Ascending aorta (tissue), 2 donors: ENCODE measurements at places on chromosomes 16 and 17. TPM values are rescaled to one million over a fixed set of nuclear protein-coding genes. Genes with fewer than 3 reads are reported as not detected.

GRCh38 chr17:29050176-29050575, 7.2 kb downstream of the PIPOX start:
- no peak for DNase-seq

The SMIM22 gene
- total RNA-seq, result not detected

The ATP6V0A1 gene
- total RNA-seq, result 59.0 TPM

The AOC2 gene
- total RNA-seq, result not detected
